ENCODE measurements at places on chromosomes 13 and 19. TPM values are rescaled to one million over a fixed set of nuclear protein-coding genes. Genes with fewer than 3 reads are reported as not detected.

WDR87 gene
- total RNA-seq: not detected

- no peak for DNase-seq
Observed at GRCh38 chr19:46349311-46349993, 2.6 kb downstream of the PPP5C start.

FNDC3A gene
- 79.8 TPM for total RNA-seq

ATXN8OS gene
- total RNA-seq: 1.1 TPM

DNA sequence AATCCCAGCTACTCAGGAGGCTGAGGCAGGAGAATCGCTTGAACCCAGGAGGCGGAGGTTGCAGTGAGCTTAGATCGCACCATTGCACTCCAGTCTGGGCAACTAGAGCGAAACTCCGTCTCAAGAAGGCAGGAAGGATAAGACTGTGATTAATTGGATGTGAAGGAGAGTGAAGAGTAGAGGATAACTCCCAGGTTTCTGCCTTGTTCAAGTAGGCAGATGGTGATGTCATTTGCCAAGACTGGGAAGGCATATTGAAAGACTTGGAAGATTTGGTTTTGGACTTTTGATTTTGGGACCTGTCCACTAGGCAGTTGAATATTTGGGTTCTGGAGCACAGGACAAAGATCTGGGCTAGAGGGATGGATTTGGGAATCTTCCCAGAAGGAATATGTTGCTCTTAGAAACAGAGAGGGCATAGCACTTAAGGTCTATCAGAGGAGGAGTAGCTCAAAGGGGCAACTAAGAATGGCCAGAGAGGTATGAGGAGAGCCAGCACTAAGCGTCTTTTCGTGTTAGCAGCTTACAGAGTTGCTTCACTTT is 20.0 kb downstream of the GARRE1 start:
- no peak for DNase-seq

DNA sequence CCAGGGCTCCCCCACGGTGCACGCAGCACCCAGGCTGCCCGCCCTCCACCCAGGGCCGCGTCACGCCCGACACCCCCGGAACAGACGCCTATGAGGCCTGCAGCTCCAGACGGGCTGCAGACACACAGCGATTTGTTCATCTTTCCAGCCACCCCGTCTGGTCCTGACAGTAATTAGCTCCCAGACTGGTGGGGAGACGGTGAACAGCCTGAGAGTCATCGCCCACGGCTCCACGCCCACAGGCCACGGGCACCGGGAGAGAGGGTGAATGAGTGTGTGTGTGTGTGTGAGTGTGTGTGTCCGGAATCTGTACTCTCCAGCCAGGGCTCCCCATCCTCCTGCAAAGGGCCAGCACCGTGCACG is 18.1 kb downstream of the GADD45B start:
- DNase-seq: no peak

GRCh38 chr13:54627646-54628372 is 1599.2 kb downstream of the OLFM4 start:
- no peak for DNase-seq

DNA sequence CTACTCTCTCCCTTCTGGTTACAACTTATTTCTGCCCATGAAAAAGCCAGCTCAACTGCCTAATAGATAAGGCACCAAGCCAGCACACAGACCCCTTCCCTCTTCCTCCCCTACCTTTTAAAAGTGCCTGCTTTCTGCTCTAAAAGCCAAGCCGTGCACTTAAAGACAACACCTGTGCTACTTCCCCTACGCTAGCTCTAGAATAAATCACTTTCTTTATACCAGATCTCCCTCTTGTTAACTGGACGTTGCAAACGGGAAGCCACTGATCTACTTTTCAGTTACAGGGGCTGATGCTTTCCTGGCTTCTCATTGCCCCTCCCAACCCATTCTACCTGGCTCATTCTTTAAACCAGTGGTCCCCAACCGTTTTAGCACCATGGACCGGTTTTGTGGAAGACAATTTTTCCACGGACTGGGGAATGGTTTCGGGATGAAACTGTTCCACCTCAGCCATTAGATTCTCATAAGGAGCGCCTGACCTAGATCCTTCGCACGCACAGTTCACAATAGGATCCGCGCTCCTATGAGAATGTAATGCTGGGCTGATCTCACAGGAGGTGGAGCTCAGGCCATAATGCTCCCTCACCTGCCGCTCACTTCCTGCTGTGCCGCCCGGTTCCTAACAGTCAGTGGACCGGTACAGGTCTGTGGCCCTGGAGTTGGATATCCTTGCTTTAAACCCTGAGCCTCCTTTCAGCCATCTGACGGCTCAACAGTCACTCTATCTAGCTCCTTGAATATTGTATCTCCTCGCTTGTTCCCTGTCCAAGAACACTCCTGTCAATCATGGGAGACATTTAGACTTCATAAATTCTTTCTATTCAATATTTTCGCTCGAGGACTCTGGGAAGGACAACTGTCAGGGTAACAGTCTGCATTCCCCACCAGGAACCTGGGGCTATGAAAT is 841 bp upstream of the ZNF223 start:
- no peak for DNase-seq

GRCh38 chr13:89279374-89279773 is 1608.2 kb downstream of the SLITRK5 start:
- DNase-seq: no peak

- no peak for DNase-seq
Observed at GRCh38 chr13:112486386-112487126, 101.4 kb downstream of the TUBGCP3 start.

DNA sequence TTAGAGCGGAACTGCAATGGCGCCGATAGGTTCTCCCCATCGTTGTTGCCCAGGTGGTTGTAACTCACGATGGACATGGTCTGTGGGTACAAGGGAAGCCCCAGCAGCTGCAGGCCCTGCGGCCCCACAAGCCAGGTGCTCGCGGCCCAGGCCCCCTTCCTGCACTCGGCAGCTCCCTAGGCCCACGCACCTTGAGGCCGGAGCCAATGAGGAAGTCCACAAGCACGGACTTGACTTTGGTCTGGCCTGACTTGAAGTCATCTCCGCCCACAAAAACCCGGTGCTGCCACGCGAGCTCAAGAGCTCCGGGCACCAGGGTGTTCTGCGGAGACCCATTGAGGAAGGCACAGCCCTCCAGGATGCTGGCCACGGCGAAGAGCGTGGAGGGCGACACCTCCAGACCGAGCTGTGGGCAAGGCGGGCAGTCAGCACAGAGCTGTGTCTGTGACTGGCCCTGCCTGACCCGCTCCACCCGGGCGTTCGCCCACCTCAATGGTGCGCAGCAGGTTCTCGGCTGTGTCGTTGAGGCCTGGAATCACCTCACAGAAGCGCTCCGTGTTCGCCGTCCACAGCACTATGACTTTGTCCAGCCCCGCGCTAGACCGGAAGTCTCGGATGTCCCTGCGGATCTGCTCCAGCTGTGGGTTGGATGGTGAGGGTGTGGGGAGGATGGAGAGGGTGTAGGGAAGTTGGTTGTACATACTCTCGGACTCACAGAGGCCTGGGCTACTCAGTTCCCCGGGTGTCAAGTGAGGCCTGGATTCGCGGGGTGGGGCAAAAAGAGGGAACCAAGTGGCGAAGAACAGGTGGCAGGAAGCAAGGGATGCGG is 1.9 kb downstream of the ISYNA1 start:
- DNase-seq: no peak

ACP7 gene
- not detected for total RNA-seq

DNA sequence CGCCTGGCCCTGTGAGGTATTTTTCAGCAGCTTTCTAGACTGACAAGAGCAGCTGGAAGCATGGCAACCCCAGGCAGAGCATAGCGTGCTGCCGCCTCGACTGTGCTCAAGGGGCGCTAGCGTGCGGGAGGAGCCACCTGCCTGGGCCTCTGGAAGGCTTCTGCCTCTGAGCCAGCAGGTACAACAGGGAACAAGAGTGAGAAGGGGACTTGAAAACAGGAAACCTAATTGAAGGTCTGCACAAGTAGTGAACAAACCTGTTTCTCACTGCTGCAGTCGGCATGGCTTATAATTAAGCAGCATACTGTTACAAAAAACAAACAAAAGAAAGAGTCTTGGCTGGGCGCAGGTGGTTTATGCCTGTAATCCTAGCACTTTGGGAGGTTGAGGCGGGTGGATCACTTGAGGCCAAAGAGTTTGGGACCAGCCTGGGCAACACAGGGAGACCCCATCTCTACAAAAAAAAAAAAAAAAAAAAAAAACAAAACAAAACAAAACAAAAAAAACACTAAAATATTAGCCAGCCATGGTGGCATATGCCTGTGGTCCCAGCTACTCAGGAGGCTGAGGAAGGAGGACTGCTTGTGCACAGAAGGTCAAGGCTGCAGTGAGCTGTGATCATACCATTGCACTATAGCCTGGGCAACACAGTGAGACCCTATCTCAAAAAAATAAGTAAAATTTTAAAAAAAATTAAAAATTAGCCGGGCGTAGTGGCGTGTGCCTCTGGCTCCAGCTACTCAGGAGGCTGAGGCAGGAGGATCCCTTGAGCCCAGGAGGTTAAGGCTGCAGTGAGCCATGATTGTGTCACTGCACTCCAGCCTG is 12.6 kb upstream of the GARRE1 start:
- DNase-seq: no peak

DNA sequence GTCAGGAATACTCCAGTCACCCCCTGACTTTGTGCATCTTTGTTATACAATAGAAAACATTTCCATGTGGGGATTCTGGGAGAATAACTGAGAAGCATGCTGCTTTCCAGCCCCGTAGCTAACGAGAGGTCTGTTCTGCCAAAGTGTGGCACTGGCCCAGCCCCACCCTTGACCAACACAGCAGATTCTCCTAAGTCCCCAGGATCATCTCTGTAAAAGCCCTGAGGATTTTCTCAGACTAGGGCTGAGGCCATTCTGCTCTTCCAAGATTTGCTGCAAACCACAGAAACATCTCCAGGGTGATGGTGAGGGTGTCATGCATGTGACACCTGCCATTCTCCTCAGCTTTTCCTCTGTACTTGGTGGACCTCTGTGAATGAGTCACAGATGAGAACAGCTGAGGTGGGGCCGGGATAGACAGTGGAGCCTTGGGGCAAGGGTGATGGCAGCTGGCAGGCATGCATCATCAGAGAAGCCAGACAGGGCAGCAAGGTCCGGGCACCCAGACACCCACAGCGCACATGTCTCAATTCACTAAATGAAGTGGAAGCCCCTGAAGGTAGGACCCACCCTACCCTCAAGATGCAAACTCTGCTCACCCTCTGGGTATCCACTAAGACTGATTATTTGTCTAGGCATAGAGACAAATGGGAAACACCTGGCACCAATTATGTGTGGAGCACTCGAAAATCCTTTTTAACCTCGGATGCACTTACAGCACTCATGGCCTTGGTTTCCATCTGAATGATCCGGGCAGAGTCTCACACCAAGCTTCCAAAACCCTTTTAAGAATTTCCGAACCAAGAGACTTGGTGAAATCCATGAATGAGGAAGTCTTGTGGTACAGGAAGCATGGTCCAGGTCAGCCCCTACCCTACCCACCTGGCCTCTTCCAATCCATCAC is 20.1 kb upstream of the DOCK9 start:
- DNase-seq: no peak

Measured in cerebellum (tissue), 4 donors.